ENCODE measurements at places on chromosomes 6 and 20.

- DNase-seq, result no peak
These were observed 12.9 kb upstream of the CTCFL start for GRCh38 chr20:57537822-57538221.

DNA sequence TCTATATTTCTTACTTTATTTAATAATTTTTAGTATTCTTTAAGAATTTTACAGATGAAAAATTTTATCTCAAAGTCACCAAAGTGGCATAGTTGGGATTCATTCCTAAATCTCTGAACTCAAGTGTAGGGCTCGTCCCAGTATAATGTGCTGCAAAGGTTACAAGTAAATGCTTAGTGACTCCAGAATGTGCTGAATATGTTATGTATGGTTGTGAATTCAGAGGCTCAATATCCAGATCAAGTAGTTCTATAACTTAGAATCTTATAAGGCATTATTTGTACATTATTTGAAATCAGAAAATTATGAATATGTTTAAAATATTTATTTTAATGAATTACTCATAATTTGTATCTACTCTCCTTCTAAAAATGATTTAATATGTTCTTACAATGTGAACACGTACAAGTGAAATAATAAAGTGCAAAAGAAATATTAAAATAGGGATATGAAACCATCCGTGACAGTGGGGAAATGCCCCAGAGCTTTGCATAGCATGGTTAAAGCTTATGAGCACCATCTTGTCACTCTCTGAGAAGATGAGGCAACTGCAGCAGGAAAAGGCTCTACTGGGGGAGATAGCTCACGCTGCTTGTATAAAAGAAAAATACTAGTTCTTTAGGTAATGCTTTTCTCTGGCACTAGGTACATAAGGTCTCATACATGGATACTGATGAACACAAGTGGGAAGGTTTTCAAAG is 259.0 kb downstream of the FOXC1 start:
- DNase-seq, result no peak

DNA sequence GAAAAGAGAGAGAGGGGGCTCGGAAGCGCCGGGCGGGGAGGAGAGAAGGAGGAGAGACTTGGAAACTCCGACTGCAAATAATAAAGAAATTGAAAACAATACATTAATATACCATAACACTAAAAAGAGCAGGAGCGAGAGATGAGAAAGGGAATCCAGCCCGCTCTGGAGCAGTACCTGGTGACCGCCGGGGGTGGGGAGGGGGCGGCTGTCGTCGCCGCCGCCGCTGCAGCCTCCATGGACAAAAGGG is 338 bp downstream of the E2F3 start:
- DNase-seq, result no peak

GRCh38 chr6:5724911-5725310 is 281.8 kb downstream of the NRN1 start:
- no peak for DNase-seq

GRCh38 chr6:170505306-170505705 is 47.8 kb downstream of the PSMB1 start:
- DNase-seq, result no peak

DNA sequence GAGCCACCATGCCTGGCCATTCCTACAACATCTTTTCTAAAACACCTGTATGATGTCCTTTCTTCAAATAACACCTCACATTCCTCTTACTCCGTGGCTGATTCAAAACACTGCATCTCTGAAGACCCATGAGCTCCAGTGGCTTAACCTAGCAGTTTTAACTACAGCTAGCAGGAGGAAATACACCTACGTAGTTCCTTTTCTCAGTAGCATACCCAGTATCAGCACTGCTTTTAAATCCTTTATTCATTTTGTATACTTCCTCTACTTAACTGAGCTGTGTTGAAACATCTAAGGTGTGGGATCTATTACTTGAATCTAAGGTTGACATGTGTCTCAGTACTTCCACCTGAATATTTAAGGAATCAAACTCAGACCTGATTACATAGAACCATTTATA is 113.6 kb upstream of the CCDC28A start:
- no peak for DNase-seq

DNA sequence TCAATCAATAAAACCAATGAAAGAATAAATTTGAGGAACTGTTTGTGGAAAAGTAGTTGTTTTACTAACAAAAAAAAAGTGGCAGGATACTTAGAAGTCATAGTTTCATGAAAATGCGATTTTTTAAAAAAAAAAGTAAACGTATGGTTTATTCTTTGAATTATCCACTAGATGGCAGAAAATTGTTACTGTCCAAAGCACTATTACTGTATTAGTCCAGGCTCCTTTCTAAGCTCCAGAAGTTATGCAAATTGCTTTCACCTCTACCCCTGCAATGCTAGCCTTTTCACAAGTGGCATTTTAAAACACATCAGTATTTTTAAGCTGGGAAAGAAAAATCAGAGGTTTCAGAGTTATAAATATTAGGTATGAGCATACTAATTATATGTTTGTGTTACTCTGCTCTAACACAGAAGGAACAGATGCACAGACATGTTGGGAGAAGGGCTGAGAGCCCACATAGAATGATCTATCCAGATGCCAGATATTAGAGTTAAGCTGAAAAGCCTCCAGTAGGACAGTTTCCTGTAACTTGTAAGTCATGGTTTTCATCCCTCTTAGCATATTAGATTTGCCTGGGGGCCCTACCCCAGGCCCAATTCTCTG is 63.9 kb downstream of the FHL5 start:
- no peak for DNase-seq

DNA sequence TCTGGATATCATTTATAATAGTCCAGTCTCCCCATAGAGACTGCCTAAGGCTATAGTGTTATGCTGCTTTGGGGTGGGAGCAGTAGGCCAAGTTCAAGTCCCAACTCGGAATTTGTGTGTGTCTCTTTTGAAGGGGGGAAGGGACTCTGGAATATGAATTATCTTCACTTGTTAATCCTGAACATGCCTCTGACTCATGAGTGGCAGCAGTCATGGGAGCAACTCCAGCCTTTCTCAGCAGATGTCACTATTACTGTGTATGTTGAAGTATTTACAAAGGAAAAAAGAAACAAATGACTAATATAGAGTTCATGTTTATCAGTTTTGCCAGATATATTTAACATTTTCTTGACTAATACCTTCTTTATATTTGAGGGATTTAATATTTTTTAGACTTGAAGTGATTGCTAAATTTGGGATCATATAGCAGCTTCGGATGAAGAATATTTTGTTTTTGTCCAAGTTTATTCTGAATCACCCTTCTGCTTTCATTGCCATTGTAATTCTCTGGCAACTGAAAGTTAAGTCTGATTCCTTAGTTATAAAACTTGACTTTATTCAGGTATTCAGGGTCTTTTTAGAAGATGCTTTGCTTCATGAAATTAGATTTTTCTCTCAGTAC is 23.4 kb downstream of the FAM217A start:
- DNase-seq, result no peak

GRCh38 chr6:152387091-152387490 is 250.1 kb downstream of the SYNE1 start:
- DNase-seq, result no peak

- no peak for DNase-seq
These were observed 1.9 kb upstream of the ELOVL4 start for GRCh38 chr6:79949233-79949632.

- DNase-seq, result no peak
These were observed 12.2 kb downstream of the BEND3 start for GRCh38 chr6:107103082-107103481.

DNA sequence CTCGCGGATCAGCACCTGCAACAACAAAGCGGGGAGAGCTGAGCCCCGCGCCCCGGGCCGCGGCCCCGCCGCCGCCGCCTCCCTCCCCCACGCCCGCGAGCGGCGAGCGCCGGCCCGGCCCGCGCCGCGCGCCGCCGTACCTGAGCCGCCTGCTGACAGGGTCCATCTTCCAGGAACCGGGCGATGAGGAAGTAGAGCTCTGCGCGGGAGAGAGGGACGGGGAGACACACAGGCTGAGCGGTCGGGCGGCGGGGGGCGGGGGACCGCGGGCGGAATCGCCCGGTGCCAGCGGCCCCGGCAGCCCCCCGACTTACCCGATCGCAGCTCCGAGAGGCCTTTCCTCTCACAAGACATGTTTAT is 359 bp downstream of the PHIP start:
- DNase-seq, result no peak

- no peak for DNase-seq
These were observed 80.7 kb upstream of the RIN2 start for GRCh38 chr20:19677336-19677735.

DNA sequence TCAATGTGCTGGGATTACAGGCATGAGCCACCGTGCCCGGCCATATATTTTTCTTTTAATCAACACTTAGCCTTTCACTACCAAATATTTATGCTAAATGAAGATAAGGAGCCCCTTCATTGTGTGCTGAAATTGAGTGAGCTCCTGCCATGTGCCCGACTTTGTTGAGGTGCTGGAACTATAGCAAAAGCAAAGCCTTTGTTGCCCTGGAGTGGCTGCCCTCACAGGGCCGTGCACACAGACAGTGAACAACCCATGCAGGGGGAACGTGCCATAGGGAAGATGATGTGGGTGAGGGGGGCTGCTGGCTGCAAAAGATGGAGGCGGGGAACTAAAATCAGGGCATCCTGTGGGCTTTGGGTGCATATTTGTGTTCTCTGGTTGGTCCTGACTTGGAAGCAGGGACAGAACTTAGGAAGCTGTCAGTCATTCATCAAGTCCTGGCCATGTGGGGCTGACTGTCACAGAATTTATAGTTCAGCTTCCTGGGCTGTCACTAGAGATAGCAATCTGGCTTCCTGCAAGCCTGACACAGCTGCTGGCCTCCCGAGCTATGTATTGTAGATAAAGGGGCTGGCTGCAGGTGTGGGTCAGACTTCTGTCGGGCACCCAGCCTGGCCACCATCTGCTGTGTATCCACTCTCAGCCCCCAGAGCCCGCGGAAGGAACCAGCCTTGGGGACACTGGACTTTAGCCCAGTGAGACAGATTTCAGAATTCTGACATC is 56.8 kb upstream of the MPC1 start:
- no peak for DNase-seq

- no peak for DNase-seq
These were observed 481.2 kb upstream of the AGPAT4 start for GRCh38 chr6:161755080-161755479.

- no peak for DNase-seq
These were observed at the start of gene ARMH2 for GRCh38 chr6:24798740-24799540. Gene ARMH2, minus strand, starts transcription at chr6:24798917. Its CDS starts 60 bp downstream, at chr6:24798857.

- DNase-seq, result no peak
These were observed 110.3 kb downstream of the TOX2 start for GRCh38 chr20:44024820-44025580.

GRCh38 chr6:105799056-105799455 is 287.1 kb upstream of the PRDM1 start:
- DNase-seq, result no peak

GRCh38 chr6:89669002-89669401 is 30.5 kb upstream of the LYRM2 start:
- no peak for DNase-seq

DNA sequence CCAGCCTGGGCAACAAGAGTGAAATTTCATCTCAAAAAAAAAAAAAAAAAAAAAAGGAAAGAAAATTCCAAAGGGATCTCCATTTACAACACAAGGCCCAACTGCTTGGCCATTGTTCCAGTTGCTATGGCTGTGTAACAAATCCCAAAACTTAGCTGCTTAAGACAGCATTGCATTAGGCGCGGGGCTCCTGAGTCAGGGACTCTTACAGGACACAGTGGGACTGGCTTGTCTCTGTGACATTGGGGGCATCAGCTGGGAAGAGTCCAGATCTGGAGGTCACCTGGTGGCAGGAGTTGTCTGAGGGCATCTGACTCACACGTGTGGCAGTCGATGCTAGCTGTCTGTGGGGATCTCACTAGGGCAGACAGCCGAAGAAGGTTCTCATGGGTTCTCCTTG is 35.6 kb downstream of the TTLL9 start:
- no peak for DNase-seq

- no peak for DNase-seq
These were observed 36.3 kb downstream of the CDH4 start for GRCh38 chr20:61288331-61288784.

GRCh38 chr6:141498977-141499376 is 633.7 kb upstream of the GJE1 start:
- DNase-seq, result no peak

DNA sequence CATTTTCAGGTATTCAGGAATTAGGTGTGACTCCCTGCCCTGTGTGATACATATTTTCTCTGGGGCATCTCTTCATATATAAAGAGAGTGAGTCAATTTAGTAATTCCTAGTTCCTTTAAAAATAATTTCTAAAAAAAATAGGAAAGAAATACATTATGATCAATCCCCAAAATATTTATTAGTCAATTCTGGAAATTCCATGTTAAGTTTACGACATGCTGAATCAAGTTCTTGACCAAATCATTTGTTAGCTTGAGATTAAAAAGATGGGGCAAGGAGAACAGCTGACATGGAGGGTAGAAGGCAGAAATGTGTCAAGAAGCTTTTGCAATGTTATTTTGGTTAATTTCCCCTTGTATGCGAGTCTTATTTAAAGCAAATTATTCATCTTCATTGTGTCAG is 22.7 kb upstream of the PRDM1 start:
- no peak for DNase-seq

- no peak for DNase-seq
These were observed 396.9 kb upstream of the EYS start for GRCh38 chr6:66103954-66104353.

All from activated naive CD8-positive, alpha-beta T cell treated with anti-CD3 and anti-CD28 coated beads, Interleukin-2, amount 10 ng/mL, durations not matched to agents 7 days and 5 days (primary cell).